ENCODE measurements at places on chromosomes 1 and 21. TPM values are rescaled to one million over a fixed set of nuclear protein-coding genes. Genes with fewer than 3 reads are reported as not detected.

DNA sequence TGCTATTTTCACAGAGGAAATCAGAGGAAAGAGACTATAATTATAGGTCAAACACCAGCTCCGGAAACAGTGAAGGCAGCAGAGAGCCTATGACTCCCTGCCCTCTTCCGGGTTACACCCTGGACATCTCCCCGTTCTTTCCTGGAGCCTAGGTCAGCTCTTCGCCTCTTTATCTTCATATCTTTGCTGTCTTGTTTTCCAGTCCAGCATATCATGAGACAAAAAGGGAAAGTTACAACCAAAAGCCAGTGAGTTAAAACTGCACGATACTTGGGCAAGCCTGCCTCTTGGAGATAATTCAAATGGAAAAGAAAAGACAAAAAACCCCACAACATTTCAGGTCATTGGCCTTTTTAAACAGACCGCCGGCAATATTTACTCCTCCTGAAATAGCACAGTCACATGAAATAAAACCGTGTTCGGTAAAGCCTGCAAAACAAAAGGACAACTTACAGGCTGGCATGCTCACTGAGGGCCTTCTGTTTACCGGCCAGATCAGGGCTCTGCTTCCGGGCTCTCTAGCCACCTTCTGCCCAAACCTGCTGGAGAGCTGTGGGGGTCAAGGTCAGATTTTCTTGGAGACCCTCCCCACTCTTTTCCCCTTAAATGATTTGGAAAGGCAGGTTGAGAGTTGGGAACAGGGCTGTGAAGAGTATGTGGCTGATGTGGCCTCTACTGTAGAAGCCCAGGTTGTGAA is 42.8 kb upstream of the PPP2R5A start:
- H3K27ac ChIP-seq, result peak overlapping the region; percentile 80
- no peak overlapping the region for H3K4me3 ChIP-seq
- H3K27me3 ChIP-seq, result no peaks in the 10 kb centered on the region
- H3K36me3 ChIP-seq, result no peaks in the 10 kb centered on the region
- DNase-seq, result no peak

Gene CD53
- total RNA-seq, result 31.1 TPM

DNA sequence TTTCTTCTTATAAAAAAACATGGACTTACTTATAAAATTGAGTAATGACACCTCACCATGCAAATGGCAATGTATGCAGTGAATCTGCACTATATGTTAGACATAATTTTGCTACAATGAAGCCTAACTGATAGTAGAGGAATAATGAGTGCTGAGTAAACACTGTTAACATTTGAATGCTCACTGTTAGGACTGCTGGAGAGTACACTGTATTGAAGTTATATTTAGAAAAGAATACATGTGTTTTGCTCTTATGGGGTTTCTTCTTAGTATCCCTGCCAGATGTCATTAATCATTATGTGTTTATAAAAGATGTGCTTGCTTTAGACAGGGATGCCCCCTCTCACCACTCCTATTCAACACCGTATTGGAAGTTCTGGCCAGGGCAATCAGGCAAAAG is 111.1 kb upstream of the ZP4 start:
- H3K4me3 ChIP-seq, result no peak overlapping the region
- H3K27me3 ChIP-seq, result no peaks in the 10 kb centered on the region
- no peak for DNase-seq

Gene INSRR
- not detected for total RNA-seq

GRCh38 chr1:210311726-210312493 is 16.8 kb upstream of the HHAT start:
- peak overlapping the region; percentile 74 for H3K27ac ChIP-seq
- no peaks in the 10 kb centered on the region for H3K27me3 ChIP-seq
- peaks cover 15% of the 10 kb centered on the region for H3K4me1 ChIP-seq
- no peaks in the 10 kb centered on the region for H3K36me3 ChIP-seq

- no peak overlapping the region for H3K4me3 ChIP-seq
- DNase-seq, result no peak
- H3K36me3 ChIP-seq, result no peaks in the 10 kb centered on the region
Observed at GRCh38 chr1:201634261-201634660, 95.3 kb downstream of the NAV1 start.

GRCh38 chr1:81220614-81221071 is 580.1 kb upstream of the ADGRL2 start:
- no peak overlapping the region for H3K27ac ChIP-seq
- H3K27me3 ChIP-seq, result no peaks in the 10 kb centered on the region
- no peak overlapping the region for H3K4me3 ChIP-seq
- H3K4me1 ChIP-seq, result no peaks in the 10 kb centered on the region
- no peaks in the 10 kb centered on the region for H3K36me3 ChIP-seq

DNA sequence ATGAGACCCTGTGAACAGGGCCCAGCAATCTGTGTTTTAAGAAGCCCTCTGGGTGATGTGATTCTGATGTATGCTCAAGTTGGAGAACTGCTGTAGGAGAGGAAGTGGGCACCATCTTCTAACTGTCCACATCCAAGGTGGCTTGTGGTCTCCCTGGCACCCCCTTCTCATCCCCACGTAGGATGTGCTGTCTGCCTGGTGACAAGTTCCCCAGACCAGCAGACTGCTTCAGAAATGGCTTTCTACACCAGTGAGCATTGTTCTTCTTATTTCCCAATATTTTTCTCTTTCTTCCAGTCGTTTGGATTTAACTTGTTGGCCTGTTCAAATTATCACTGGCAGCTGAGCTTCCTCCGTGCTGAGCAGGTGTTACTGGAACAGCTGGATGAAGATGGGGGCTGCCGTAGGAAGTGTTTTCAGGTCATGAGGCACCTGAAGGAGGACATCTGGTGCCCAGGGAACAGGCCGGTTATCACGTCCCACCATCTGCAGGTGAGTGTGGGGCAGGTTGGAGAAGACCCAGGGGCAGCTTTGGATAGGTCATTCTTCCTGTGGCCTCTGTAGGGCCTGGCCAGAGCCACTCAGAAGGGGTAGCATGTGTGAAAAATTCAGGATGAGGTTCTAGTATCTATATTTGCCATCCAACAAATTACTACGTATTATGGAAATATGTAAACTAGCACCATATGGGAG is 16.8 kb downstream of the MAB21L3 start:
- no peak overlapping the region for H3K4me3 ChIP-seq
- no peak overlapping the region for H3K27ac ChIP-seq
- H3K36me3 ChIP-seq, result peaks cover 34% of the 10 kb centered on the region

DNA sequence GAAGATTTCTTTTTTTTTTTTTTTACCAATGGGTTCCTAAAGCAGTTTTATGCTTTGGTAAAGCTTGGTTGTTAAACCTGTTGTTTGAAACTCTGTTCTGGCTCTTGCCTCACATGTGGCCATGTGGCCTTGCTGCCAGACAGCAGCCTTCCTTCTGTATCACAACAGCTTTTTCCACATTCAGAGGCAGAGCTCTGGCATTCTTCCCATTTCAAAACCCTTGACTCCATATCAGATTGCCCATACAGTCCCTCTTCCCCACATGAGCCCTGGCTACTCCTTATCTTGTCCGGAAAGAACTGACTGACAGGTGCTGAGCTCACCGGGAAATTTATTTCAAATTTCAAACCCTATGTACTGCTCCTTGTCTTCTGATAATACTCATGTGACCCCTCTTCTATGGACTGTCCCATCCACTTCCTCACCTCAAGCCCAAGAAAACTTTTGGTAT is 38.5 kb upstream of the LAX1 start:
- H3K4me3 ChIP-seq, result no peak overlapping the region
- H3K36me3 ChIP-seq, result peaks cover 33% of the 10 kb centered on the region
- no peak overlapping the region for H3K27ac ChIP-seq
- DNase-seq, result no peak
- no peaks in the 10 kb centered on the region for H3K27me3 ChIP-seq

DNA sequence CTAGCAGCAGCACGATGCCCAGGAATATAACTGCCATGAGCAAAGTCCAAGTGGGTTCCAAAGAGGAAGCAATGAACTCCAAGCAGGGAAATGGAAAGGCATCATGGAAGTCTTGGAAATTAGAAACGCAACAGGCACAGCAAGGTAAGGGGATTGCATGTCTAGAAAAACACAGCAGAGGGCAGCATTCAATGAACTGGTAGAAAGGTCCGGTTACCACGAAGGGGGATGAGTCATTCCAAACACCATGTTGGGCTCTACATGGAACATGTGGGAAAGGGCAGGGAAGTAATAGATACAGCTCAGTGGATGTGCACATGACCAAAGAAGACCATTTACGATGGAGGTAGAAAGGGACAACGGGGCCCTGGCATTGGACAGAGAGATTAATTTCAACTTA is 36.4 kb downstream of the RXRG start:
- DNase-seq, result no peak
- no peak overlapping the region for H3K4me3 ChIP-seq
- H3K4me1 ChIP-seq, result no peaks in the 10 kb centered on the region
